ENCODE measurements at places on chromosomes 13 and 19.

DNA sequence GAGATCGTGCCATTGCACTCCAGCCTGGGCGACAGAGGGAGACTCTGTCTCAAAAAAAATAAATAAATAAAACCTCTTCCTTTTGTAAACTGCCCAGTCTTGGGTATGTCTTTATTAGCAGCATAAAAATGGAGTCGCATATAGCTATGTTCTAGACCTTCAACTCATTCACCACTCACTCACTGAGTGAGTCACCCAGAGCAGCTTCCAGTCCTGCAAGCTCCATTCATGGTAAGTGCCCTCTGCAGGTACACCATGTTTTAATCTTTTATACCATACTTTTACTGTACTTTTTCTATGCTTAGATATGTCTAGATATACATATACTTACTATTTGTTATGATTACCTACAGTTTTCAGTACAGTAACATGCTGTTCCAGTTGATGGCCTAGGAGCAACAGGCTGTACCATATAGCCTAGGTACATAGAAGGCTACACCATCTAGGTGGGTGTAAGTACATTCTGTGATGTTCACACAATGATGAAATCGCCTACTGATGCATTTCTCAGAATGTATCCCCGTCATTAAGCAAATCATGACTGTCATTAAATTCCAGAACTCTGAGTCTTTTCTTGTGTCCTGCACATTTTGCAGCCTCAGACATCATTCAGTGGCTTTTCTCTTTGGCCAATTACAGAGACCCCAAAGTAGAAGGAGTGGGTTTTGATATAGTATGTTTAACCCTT lies 13.7 kb upstream of the FARP1 start:
- no peak for DNase-seq

DNA sequence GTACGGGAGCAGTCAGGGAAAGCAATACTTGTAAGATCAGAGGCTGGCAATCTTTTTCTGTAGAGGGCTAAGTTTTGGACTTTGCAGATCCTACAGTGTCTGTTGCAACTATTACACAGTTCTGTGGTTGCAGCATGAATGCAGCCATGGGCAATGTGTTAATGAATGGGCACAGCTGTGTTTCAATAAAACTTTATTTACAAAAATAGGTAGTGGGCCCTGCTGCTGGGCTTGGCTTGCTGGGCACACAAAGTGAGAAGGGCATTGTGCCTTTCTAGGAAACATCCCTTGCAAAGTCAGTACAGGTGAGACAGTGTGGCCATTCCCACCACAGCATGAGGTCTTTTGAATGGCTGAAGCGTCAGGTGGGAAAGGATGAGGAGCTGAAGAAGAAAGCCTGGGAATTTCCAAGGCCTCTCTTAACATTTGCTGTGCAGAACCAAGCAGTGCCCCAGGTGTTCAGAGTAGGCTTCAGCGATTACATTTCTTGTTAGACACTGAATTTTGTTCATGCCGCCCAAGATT lies 9.1 kb downstream of the KL start:
- DNase-seq: no peak

- DNase-seq: no peak
Measured at GRCh38 chr13:52737965-52738364, 1.7 kb downstream of the CNMD start.

- no peak for DNase-seq
Measured at GRCh38 chr13:34749046-34749445, 193.0 kb upstream of the NBEA start.

DNA sequence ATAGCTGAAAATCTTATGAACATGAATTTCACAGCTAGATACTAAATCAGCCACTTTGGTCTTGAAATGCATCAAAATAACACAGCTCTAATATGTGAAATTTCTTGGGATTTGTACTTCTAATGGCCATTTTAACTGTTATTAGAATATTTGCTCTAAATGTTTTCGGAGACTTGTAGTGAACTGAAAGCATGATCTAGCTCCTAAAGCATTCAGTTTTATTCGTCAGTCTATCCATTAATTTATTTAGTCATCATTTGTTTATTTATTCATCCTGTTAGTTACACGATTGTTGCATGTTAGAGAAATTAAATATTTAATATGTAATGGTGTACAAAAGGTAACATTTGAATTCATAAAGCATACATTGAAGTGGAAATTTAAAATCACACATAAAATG lies 1132.7 kb downstream of the SLITRK1 start:
- no peak for DNase-seq

DNA sequence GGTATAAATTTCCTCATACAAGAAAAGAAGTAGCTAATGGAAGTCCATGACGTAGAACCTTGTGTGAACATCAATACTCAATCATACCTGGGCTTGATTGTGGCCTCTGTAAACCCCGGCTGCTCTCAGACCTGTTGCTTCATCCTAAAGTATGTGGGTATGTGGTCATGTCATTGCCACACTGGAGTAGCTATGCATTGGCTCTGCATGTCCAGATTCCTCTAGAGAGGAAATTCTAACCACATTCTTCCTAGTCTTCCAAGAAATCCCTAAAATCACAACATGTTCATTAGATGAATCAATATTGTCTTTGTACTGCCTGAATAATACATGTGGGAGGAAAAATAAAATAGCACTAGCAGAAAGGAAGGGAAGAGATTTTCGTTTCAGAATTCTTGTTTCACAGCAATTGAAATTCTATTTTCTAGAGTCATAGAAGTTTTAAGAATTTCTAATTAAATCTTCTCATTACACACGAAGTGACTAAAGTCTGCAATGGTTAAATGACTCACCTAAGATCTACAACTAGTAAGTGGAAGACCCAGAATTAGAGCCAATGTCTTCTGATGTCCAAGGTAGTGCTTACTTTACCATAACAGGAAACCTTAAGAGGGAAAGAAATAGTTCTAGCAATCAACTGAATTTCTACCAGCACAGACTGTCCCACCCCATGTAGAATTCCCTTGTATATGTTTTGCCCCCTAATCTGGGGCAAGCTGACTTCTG lies 28.0 kb downstream of the RXFP2 start:
- DNase-seq: no peak

DNA sequence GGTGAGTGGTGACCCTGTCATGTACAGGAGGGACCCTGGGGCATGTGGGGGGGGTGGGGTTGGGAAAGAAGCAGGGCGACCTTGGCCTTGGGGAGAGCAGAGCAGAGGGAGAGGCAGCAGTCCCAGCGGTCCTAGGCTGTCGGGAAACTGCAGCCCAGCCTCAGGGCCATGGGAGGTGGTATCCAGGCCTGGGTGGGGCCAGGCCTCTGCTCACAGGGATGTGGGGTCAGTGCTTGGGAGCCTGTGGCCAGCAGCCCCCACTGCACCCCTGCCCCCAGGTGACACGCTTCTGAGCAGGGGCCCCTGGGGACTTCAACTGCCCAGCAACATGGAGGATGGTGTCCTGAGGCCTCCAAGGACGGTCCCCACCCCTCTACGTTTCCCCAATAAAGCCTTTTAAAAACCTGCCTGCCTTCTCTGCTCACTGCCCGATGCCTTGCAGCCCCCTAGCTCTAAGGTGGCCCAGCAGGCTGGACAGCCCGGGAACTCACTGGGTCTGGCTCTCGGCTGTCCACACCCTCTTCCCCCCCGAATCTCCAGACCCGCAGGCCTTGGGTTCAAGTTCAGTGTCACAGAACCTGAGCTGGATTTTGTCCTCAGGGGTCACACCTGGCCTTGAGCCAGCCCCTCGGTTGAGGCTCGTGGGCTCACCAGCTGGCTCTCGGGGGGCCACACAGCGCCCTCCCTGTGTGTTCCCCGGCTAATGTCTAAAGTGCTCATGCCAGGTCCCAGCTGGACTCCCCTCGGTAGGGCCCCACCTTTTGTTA lies 6.9 kb downstream of the PNKP start:
- no peak for DNase-seq

- DNase-seq: no peak
Measured at GRCh38 chr19:54739587-54740497, 1.5 kb downstream of the KIR2DL3 start.

DNA sequence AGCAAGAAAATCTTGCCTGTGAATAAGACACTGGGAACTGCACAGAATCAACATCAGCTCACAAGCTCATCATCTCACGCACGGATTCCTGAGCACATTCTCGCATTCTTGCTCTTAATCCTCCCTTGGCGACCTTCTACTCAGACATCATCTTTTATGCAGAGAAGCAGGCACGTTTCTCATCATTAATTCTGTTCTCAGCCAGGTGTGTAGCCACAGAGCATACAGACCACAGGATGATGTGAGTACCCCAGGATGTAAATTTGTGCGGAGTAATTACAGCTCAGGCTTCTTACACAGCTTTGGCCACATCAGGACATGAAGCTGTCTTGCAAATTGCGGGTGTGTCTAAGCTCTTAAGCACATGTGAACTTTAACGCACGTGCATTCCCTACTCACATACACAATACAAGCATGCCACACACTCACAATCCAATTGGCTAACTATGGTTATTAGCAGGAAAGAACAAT lies 36.5 kb upstream of the SACS start:
- no peak for DNase-seq

- DNase-seq: no peak
Measured at GRCh38 chr19:40420451-40420765, 5.4 kb downstream of the SERTAD1 start.

DNA sequence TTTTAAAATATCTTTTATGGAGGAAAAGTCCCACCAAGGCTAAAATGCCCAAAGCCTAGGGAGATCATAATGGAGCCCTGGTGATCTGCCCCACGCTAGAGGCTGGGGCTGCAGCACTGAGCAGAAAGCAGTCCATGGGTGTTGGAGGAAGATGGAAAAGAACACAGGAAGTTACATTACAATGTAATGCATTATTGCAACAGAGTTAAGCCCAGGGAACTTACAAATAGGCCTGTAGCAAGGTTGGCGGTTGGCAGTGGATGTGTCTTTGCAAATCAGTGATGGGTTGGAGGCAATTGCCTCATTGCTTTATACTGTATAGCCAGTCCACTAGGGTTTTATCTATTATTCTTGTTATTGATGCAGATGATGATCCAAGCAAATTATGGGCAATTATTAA lies 399.9 kb downstream of the NDFIP2 start:
- DNase-seq: no peak

- no peak for DNase-seq
Measured at GRCh38 chr13:113141601-113141970, 16.9 kb upstream of the PROZ start.

DNA sequence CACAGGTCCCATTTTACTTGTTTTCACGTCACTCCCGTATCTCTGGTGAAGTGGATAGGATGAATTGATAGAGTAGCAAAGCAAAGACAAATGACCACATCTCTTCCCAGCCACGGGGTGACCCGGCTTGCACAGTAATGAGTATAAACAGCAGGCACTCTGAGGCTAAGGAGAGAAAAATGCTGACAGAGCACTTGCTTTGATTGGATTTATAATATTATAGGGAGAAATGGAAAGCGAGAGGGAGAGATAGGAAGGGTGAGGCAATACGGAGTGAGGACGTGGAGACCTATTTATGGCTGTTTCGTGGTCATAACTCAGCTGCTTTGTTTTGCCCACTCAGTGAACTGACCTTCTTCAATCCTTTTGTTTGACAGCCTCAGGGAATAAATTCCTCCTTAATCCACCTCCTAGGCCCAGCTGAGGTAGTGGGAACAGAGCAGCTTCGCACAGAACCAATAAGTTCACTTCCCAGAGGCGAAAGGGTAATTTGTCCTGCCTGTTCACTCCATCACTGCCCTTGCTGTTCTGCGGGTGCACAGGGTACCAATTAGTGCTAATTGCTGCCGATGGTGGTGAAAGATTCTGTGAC lies 68.6 kb downstream of the ERCC5 start:
- DNase-seq: no peak

- DNase-seq: no peak
Measured at GRCh38 chr19:15641901-15642491, 1.3 kb downstream of the CYP4F3 start.

DNA sequence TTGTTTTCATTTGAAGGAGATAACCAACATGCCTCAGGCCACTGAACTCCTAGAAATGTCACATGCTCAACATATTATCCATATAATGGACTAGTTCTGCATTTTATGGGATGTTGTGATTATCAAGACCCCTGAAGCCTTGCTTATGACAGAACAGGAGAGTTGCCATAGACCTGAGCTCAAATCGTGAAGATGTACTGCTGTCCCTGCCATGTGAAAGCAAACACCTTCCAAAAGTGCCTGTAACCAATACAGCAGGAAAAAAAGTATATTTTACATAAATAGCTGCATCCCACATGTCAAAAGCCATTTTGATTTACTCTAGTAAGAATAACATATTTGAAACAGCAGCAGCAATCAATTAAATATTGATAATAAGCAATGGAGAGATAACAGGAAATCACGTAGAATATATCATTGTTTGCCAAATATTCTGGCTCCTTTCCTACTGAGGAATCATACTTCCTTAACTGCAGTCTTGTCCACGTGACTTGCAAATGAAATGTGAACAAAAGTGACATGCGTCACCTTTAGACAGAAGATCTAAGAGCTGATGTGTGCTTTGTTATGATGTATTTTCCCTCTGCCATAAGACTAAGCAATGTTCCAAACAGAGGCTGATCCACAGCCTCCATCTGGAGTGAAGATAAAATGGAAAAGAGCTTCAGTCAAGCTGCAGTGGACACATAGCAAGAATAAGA lies 33.5 kb downstream of the SLC25A30 start:
- DNase-seq: no peak

DNA sequence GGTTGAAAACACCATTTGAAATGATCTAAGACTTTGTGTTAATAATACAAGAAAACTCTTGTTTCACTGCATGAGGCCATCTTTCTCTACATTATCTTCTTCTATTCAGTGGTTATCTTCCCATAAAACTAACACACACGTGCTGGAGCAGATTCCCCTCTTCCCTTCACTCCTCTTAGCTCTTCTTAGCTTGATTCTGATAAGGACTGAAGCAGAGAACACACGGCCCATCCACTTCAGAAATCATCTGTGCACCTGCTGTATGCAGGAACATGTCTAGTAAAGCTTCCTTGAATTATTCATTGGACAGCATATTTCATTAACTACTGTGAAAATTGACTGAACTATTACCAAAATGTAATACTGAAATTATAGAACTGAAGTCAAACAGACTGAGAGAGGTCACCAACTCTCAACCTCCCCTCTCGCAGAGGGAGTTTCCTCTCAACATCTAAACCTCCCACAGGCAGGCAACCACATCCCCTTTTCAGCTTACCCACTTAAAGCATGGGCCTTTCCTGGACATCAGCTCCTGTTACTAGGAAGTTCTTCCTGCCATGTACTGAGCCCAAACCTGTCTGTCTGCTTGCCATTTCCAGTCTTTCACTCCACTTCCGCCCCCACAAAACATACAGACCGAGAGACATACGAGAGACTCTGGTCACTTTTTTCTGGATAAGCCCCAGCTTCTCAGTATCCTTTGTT lies 113.9 kb downstream of the CRYL1 start:
- DNase-seq: no peak

GRCh38 chr13:104553186-104553585 lies 1487.0 kb upstream of the SLC10A2 start:
- DNase-seq: no peak

GRCh38 chr13:50125554-50126262 lies 110.5 kb downstream of the KCNRG start:
- DNase-seq: peak; percentile 87

- no peak for DNase-seq
Measured at GRCh38 chr13:23617551-23618024, 47.4 kb downstream of the TNFRSF19 start.

Data from stimulated activated CD4-positive, alpha-beta T cell treated with anti-CD3 and anti-CD28 coated beads, Interleukin-4, amount 100 ng/mL, for 1 hour (primary cell).